NCI-H1930 (cell line): ENCODE measurements at places on chromosomes 13 and 19.
A peak's percentile ranks its signal among the peaks of the same experiment; 100 is the strongest.

DNA sequence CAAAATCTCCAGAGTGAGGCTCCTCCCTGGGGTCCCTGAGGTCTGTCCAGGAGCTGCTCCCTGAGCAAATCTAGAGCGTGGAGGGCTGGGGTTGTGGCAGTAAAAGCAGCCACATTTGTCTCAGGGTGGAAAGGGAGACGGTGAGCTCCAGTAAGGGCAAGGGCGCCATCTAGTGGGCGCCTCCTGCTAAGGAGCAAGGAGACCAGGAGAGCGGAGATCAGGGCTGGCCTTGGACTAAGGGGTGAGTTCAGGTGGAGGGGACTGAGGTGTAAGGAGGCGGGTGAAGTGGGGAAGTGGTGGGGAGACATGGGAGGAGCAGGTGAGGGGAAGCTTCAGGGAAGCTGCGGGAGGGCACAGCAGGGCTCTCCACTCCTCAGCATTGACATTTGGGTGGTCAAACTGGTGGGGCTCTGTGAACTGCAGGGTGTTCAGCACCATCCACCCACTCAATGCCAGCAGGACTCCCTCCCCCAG, 5.3 kb upstream of the CEACAM21 start:
- peak; percentile 45 for DNase-seq

- DNase-seq: no peak
Measured at GRCh38 chr19:18799389-18799970, 8.4 kb upstream of the COMP start.

DNA sequence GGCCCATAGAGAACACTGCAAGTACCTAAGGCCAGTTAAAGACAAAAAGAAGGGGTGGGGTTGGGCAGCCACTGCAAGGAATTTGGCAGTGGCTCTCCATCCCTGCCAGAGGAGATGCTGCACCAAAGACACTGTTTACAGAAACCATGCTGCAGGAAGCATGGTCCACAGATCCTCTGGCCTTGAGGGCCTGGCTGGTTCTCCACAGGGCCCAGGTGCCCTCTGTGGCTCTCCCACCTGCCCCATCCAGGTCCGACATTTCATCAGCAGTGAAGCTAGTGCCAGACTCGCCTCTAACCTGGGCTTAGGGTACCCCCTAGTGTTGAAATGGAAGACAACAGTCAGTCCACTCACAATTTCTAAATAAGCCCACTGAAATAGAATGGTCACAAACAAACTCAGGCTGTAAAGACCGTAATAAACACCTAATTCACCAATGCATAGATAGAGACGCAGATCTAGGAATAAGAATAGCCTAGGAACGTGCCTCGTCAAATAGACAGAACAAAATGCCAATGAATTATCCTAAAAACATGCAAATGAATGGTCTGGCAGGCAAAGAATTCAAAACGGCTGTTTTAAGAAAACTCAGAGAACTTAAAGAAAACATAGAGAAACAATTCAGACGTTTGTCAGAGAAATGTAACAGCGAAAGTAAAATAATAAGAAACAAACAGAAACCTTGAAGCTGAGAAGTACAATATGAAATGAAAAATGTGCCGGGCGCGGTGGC, 23.3 kb downstream of the LYPD4 start:
- peak; percentile 77 for DNase-seq

GRCh38 chr19:1406774-1407527, 435 bp upstream of the DAZAP1 start:
- peak; percentile 99 for DNase-seq

DNA sequence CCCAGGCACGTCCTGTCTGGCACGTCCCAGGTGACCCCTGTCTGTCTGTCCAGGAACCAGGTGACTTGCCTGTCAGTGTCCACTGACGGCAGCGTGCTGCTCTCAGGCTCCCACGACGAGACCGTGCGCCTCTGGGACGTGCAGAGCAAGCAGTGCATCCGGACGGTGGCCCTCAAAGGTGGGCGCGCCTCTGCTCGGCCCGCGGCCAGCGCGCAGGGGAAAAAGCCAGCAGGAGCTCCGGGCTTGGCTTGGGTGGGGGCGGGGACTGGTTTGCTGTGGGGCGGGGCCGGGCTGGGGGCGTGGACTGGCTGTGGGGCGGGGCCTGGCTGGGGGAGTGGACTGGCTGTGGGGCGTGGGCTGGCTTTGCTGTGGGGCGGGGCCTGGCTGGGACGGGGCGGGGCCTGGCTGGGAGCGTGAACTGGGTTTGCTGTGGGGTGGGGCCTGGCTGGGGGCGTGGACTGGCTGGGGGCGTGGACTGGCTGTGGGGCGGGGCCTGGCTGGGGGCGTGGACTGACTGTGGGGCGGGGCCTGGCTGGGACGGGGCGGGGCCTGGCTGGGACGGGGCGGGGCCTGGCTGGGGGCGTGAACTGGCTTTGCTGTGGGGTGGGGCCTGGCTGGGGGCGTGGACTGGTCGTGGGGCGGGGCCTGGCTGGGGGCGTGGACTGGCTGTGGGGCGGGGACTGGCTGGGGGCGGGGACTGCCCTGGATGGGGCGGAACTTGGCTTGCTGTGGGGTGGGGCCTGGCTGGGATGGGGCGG, 7.2 kb downstream of the WDR18 start:
- DNase-seq: no peak

GRCh38 chr13:93762708-93763426, 536.3 kb downstream of the GPC6 start:
- DNase-seq: no peak

DNA sequence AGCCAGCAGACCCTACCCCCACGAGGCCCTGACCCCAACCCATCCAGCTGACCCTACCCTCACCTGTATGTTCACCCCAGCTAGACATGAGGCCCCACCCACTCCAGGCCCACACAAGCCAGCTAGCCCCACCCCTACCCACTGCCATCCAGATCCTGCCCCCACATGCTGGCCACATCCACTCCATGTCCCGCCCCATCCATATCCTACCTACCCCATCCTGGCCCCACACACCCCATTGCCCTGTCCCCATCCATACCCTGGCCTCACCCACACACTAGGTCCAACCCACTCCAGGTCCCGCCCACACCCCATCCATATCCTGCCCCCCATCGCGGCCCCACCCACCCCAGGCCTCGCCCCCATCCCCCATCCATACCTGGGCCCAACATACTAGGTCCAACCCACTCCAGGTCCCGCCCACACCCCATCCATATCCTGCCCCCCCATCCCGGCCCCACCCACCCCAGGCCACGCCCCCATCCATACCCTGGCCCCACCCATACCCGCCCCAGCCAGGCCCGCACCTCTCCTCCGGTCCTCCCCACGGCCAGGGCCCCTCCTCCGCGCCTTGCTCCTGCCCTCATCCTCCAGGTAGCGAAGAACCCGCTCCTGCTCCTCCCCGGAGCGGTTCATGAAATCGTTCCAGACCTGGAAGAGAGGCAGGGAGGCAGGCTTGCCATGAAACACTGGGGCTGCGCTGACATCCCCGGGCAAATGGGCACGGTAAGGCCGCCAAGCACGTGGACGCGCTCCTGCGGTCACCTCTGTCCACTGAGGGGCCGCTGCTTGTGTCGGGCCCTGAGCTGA, 7.2 kb downstream of the RNU6-9 start:
- DNase-seq: no peak

DNA sequence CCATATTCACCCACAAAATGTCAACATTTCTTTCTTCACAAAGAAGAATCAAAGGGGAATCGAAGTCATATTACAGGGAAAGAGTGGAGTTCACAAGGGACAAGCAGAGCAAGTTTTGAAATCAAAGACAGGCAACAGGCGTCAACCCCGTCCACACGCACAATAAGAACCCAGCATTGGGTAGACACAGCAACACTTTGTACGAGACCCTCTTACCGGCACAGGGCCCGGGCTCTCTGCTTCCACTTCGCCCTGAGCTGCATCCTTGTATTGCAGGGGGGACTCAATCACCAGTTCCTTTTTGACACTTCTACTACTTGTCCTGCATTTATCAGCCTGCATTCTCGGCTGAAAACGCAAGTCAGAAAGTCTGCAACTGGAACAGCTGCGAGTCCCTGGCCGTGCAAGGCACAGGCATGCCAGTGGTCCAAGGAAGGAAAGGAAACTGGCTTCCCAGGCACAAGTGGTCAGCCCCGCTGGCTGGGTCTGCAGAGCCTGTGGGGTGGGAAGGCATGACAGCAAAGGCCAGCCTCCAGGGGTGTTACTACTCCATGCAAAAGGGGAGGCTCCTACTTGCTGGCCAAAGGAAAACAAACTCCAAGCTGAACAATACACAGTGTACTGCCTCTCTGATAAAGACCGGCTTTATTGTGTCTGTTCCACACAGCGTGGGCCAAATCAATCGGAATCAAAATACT, at the start of gene DOCK9:
Gene DOCK9, minus strand, starts transcription at position 497 of the 698 bp plus-strand sequence. Its CDS starts 155 bp downstream, at position 342.
- no peak for DNase-seq

DNA sequence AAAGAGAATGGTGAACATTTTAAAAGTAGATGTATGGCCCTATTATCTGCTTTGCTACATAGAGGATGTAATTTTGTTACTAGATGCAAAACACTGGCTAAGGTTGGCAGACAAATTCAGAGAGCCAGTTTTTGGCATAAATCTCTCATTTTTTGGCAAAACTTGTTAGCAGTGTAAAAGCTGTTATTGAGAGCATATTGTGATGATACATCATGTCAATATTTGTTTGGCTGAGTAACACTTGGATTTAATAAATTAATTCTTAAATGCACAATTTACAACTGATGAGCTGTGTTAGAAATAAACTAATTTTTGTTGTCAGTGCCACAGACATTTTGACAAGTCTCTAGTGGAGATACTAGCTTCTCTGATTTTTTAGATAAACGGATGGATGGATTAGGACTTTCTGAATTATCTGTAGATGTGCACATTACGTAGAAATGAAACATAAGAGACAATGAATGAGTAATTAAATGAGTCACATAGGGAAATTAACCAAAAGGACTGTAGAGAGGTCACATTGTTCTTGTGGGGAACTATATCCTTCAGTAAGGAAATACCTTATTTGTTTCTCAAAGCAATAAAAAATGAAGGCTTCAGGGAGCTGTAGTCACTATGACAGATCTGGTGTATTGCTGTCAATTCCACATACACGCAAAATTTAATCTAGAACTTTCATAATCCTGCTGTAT, 17.4 kb downstream of the UFM1 start:
- DNase-seq: no peak

DNA sequence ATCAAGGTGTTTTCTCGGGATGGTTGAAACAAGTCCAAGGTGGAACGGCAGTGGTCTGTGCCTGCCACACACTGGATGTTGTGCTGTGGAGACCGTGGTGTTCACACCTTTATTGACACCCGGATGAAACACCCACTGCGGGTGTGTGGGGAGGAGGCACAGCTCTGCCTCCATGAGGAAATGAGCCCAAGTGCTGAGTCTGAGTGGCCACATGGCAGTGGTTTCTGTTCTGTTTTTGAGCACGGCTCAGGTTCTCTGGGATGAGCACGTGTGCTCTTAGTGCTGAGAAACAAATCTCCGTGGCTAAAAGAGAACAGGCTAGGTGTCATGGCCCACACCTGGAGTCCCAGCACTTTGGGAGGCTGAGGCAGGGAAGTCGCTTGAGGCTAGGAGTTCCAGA, 29.5 kb downstream of the UPF1 start:
- DNase-seq: no peak

DNA sequence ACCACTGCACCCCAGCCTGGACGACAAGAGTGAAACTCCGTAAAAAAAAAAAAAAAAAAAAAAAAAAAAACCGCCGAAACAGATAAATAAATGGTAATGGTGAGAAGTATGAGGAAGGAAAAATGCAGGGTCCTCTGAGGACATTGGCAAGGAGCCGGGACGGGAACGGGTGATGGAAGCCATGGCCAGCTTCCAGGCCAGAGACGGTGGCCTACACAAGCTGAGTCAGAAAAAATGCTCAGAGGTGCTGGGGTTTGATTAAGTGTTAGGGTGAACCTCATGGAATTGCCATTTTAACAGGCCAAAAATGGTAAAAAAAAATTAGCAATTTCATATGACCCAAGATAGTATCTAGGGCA, 866 bp upstream of the ZSWIM4 start:
- no peak for DNase-seq

- no peak for DNase-seq
Measured at GRCh38 chr13:90430127-90430526, 917.4 kb upstream of the MIR17HG start.

- no peak for DNase-seq
Measured at GRCh38 chr13:106373989-106374572, 161.4 kb downstream of the EFNB2 start.

DNA sequence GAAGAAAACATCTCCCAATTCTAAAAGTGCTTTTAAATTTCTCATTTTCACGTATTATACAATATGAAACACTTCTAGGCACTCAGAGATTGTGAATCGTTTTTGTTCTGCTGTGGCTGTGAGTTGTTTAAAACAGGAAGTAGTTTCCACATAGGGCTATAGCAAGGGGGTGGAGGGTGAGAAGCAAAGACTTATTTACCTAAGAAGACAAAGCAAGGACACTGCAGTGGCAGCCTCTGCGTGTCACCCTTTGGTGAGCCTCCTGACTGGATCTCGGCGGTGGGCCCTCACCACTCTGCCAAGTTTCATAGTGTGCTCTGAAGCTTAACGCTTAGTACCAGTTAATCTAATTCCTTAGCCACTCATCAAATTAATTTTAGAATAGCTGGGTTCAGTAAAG, 56.8 kb downstream of the TNFSF13B start:
- DNase-seq: no peak

GRCh38 chr19:41990615-41991014, 3.4 kb downstream of the ATP1A3 start:
- DNase-seq: no peak

- no peak for DNase-seq
Measured at GRCh38 chr13:29856426-29856825, 6.0 kb upstream of the UBL3 start.

GRCh38 chr13:91154558-91155353, 192.7 kb upstream of the MIR17HG start:
- DNase-seq: no peak

- no peak for DNase-seq
Measured at GRCh38 chr19:1252221-1252820, 3.9 kb downstream of the MIDN start.

DNA sequence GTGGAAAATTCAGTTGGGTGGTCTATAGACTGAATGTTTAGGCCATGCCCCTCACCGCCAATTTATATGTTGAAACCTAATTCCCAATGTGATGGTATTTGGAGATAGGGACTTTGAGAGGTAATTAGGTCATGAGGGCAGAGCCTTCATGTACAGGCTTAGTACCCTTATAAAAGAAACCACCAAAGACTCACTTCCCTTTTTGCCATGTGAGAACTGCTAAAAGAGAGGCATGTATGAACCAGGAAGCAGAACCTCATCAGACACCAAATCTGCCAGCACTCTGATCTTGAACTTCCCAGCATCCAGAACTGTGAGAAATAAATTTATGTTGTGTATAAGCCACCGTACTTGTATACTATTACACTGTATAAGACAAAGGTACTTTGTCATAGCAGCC, 40.6 kb downstream of the UQCRFS1 start:
- DNase-seq: no peak

- no peak for DNase-seq
Measured at GRCh38 chr13:46178143-46178542, 3.8 kb downstream of the LCP1 start.

DNA sequence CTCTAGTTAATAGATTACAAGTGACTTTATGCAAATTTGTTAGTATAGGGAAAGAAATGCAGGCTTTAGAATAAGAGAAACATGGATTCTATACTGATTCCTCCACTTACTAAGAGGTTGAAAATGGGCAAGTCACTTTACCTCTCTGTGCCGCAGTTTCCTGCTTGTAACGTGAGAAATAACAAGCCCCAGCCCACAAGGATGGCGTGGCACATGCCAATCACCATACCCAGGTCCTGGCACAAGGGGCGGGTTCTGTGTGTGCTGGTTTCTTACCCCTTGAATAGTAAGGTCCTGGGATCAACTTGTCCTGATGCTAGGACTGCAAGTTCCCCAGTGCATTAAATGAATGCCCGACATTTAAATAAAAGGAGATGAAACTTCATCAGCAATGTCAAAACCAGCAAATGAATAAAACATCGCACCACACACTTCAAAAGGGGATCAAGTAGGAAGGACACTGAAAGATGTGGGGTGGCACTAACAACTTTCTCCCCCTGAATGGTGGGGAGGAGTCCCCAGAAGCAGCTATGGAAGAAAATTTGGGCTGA, 7.9 kb upstream of the SIGLEC9 start:
- DNase-seq: no peak
